Esophagus mucosa (tissue), 1 donor: ENCODE measurements at places on chromosomes 12 and 14.

DNA sequence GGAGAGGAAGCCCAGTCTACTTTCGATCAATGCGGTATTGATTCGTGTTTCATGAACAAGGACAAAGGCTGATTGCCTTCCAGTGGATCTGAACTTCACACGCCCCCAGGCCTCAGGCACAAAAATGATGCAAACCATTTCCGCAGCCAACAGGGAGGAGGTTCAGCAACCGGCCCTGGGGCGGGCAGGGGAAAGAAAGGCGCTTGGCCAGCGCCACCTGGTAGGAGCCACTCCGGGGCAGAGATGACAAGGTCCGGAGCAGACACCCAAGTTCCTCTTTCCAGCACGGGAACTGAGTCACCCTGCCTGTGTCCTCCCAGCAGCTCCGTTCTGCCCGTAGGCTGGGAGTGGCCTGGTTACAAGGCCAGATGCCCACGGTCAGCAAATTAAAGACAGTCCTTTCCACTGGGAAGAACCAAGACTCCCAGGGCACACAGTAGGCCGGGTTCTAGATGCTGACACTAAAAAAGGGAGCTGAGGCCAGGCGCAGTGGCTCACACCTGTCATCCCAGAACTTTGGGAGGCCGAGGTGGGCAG, 136.3 kb downstream of the SCARB1 start:
- ATAC-seq = peak; percentile 91

DNA sequence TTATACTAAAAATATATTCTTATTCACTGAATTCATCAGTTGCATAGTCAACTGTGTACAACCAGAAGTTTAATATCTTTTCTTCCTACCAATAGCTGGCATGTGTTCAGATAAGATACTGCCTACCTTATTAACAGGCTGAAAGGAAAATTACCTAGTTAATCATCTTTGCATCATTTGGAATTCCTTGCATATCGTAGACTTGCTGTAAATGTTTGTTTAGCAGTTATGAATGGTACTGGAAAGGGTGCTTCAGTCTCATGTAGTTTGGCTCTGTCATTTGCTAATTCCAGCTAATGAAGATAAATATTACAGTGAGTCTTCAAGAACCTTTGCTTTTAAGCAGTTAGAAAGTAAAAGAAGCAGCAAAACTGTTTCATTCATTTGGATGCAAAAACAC, 84.4 kb downstream of the PPHLN1 start:
- no peak for ATAC-seq

GRCh38 chr12:131716282-131716681, 5.4 kb downstream of the SFSWAP start:
- no peak for ATAC-seq

GRCh38 chr14:54591866-54592265, 24.9 kb downstream of the SAMD4A start:
- ATAC-seq = no peak

GRCh38 chr14:20723488-20723887, 22.2 kb upstream of the EDDM3A start:
- no peak for ATAC-seq

GRCh38 chr14:74619672-74620131, 7.7 kb upstream of the LTBP2 start:
- ATAC-seq = peak; percentile 3

DNA sequence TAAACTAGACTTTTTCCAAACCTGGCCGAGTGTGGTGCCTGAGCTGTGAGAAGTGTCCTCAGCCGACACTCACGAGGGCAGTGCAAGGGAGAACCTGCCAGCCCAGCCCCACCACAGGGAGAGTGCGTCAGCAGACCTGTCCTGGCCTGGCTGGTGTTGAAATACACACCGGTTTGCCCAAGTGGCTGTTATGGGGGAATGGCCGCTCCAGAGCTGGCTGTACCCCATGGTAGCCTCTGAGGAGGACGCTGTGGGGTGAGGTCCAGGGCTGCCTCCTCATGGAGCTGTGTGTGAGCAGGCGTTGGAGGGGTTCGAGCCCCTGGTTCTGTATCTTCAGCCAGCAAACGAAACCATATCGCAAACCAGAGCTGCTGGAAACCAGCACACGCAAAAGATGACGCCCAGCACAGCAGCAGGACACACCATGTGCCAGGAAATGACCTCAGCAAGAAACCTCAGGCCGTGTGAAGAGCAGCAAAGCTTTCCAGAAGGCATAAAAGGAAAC, 9.4 kb downstream of the ANKRD9 start:
- ATAC-seq = peak; percentile 86

- no peak for ATAC-seq
Measured at GRCh38 chr12:4506870-4507269, 31.8 kb upstream of the RAD51AP1 start.

- peak; percentile 56 for ATAC-seq
Measured at GRCh38 chr14:49960453-49960852, 67.6 kb downstream of the ARF6 start.

GRCh38 chr14:95409477-95410272, 90.0 kb upstream of the CLMN start:
- ATAC-seq = no peak

GRCh38 chr14:89399594-89400068, 17.4 kb downstream of the FOXN3 start:
- no peak for ATAC-seq

- ATAC-seq = peak; percentile 78
Measured at GRCh38 chr12:22543246-22544037, 900 bp downstream of the C2CD5 start.

DNA sequence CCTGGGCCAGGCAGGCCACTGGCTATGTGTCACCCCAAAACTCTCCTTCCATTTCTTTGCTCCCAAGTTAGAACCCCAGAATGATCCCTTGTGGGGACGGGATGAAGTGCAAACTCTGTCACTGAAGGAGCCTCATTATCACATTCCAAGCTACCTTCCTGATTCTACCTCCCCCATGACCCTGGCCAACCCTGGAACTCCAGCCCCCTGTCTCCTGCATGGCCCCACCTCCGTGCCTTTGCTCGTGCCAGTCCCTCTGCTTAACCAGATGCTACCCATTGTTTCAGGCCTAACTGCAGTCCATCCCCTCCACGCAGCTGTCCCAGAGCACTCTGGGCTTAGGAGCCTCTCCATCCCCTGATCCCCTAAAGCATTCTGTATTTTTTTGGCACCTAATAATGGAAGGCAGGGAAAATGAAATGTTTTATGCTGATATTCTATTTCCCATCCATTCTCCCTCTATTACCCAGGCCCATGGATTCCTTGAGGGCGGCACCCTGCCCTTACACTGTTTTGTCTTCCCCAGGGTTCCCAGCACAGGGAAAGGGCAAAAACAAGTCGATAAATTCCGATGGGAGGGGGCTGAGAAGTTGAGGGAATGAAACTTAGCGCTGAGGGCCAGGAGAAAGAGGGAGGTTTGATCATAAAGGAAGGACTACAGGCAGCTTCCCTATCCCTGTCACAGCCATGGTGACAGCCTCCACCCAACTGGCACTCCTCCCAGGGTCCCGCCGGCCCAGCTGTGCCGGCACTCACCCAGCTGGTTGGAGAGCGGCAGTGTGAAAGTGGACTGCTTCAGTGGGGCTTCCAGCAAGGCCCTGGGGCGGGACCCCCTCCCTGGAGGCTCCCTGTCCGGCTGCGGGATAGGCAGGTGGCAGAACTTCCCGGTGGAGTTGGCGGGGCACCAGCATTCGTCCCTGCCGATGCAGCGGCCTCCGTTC, 58.1 kb downstream of the ISCA2 start:
- no peak for ATAC-seq

- no peak for ATAC-seq
Measured at GRCh38 chr14:59091976-59092375, 96.5 kb upstream of the DAAM1 start.

GRCh38 chr14:58513272-58513671, 85.8 kb downstream of the KIAA0586 start:
- ATAC-seq = no peak

- ATAC-seq = no peak
Measured at GRCh38 chr14:51304438-51304837, 64.4 kb downstream of the TMX1 start.

GRCh38 chr12:92055877-92056276, 89.8 kb downstream of the BTG1 start:
- ATAC-seq = peak; percentile 68

DNA sequence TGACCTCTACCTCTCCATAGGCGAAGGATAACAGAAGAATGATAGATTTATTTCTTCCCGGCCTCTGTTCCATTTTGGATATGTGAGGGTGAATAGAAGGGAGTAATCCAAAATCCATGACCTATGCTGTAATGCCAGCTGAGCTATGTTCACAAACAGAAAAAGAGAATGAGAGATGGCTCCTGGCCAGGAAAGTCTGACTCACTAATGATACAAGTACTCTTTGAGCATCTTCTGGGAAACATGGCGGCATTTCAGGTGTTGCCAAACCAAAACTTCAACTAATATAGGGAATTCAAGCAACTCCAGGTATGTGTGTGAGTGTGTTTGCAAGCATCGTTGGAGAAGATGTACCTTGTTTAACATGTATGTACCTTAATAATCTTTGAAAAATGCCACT, 55.1 kb downstream of the MED13L start:
- peak; percentile 85 for ATAC-seq
